Pericardium fibroblast (primary cell): ENCODE measurements at places on chromosomes 2 and 18. TPM values are rescaled to one million over a fixed set of nuclear protein-coding genes. Genes with fewer than 3 reads are reported as not detected.

The ALPG gene
- total RNA-seq: not detected in 2 replicates

The ABCB11 gene
- 1.2 TPM in 1 of 2 replicates, not detected in the other for total RNA-seq

The PREPL gene
- total RNA-seq: 24.3 and 27.2 TPM in 2 replicates

The NOSTRIN gene
- 0.43 and 2.6 TPM in 2 replicates for total RNA-seq

The NEU2 gene
- total RNA-seq: not detected in 2 replicates

The ARHGAP15 gene
- not detected in 2 replicates for total RNA-seq

The NGEF gene
- total RNA-seq: 1.3 TPM in 1 of 2 replicates, not detected in the other

The CHRND gene
- 0.26 TPM in 1 of 2 replicates, not detected in the other for total RNA-seq

The POTEJ gene
- total RNA-seq: not detected in 2 replicates

The GKN1 gene
- not detected in 2 replicates for total RNA-seq

The SPC25 gene
- 0.09 and 0.35 TPM in 2 replicates for total RNA-seq

The LHCGR gene
- total RNA-seq: not detected in 2 replicates

The RPRM gene
- total RNA-seq: 1.2 TPM in 1 of 2 replicates, not detected in the other
